Stimulated activated CD4-positive, alpha-beta T cell treated with anti-CD3 and anti-CD28 coated beads, Interleukin-15, amount 100 ng/mL, for 1 hour (primary cell): ENCODE measurements at places on chromosomes 2 and 18.

DNA sequence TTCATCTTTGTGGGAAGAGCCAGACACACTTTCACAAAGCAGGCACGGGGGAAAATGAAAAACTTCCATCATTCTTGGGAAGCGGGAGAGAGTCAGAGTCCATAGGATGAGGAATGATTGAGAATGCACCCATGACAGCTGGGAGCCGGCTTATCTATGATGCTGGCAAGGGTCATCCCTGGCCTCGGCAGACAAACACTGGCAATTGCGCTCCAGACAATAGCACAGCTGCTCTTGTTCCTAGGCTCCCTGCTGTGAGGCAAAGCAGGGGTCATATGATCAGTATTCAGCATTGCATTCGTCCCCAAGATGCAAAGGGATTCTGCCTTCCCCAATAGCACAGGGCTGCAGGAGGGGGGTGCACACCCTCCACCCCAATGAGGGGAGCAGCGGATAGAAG lies 33.0 kb downstream of the CYRIA start:
- no peak for DNase-seq

DNA sequence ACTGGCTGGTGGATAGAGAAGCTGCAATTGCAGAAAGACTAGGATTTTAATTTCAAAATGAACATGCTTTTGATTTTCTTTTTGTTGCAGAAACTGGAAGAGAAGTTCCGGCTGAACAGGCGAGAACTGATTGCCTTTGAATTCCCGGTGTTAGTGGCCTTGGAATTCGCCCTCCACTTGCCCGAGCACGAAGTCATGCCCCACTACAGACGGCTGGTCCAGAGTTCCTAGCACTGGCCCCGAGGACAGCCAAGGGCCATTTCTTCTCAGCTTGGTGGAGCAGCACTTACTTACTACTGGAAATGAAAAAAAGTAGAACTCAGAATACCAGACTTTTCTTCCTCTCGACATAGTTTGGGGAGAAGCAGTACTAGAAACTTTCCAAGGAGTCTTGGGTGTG lies 121.9 kb downstream of the CABLES1 start:
- no peak for DNase-seq

GRCh38 chr2:238875471-238876231 lies 27.8 kb downstream of the TWIST2 start:
- no peak for DNase-seq

- no peak for DNase-seq
Measured at GRCh38 chr2:5657231-5657630, 35.0 kb upstream of the SOX11 start.

DNA sequence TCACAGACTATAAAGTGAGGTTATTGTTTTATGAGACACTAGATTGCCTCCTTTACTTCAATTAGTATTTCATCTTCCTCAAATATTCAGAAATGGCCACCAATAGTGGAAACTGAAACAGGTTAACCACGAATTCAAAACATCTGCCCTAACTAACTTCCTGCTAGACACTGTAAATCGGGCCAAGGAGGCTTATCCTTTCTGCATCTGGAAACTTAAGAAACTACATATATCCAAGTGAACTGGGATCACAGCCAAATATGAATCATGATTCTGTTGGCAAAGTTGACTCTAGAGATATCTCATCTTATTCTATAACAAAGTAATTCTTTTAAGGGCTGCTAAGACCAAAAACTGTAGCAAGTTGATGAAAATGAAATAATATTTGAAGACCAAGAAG lies 136.6 kb upstream of the ZC3H15 start:
- DNase-seq: no peak

- DNase-seq: no peak
Measured at GRCh38 chr2:204726831-204727230, 181.6 kb downstream of the PARD3B start.

- no peak for DNase-seq
Measured at GRCh38 chr2:147718831-147719230, 126.0 kb upstream of the ACVR2A start.

DNA sequence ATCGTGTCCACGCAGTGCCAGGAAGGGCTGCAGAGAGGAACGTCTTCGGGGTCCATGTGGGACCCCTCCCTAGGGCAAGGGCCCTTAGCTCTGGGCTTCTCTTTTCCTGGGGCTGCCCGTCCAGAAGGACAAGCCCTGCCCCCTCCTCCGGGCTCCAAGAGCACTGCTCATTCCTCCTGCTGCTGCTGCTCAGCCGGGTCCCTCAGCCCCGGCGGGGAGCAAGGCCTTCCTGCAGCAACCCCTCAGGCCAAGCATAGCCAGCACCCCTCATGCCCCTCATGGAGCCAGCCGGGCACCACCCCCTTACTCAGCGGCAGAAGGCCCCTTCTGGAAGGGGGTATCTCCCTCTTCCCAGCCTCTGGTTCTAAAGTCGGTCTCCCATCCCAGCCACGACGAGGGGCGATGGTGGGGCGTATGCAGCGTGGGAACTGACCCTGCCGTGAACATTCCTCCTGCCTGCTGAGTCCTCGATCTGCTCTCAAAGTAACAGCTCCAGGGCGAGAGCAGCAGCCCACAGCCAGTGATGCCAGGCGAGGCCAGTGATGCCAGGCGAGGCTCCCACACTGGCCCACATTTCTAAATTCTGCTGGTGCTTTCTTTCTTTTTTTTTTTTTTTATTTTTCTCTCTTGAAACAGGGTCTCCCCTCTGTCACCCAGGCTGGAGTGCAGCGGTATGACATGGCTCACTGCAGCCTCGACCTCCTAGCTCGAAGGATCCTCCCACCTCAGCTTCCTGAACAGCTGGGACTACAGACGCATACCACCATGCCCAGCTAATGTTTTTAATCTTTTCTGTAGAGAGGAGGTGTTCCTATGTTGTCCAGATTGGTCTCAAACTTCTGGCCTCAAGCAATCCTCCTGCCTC lies 99.7 kb downstream of the HDAC4 start:
- no peak for DNase-seq

GRCh38 chr2:232581725-232582124 lies 31.2 kb downstream of the EIF4E2 start:
- DNase-seq: no peak
